ENCODE measurements at places on chromosomes 2 and 18.

DNA sequence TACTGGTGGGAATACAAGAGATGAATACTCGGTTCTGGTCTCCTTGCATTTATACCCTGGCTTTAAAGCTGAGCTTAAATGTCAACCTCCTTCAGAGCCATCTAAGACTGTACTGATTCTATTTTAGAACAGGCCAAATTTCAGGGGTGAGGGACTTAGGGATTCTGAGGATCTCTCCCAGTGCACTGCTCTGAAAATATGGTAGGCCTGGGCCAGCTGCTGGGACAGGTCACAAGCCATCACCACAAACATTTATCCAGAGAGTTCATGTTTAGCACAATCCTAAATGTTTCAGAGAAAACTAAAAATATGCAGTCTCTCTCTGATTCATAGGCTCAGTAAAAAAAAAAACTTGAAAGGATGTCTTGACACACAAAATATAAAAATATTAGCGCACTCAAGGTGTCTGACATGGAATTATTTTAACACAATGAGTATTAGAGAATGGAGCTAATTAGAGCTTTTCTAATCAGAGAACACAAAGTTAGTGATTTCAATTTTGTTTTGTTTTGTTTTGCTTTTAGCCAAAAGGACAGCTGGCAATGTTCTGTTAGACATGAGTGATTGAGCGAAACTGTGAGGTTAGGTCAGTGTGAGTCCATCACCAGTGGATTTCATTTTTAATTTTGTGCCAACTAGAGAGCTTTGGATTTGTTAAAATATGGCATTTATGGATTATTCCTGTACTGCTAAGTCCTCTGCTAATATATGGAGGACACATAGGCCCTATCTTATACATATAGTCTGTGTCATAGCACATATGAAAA lies 38.8 kb downstream of the MFSD6 start:
- no peak for DNase-seq

- no peak for DNase-seq
These were observed 794.8 kb downstream of the SATB2 start for GRCh38 chr2:198662905-198663304.

DNA sequence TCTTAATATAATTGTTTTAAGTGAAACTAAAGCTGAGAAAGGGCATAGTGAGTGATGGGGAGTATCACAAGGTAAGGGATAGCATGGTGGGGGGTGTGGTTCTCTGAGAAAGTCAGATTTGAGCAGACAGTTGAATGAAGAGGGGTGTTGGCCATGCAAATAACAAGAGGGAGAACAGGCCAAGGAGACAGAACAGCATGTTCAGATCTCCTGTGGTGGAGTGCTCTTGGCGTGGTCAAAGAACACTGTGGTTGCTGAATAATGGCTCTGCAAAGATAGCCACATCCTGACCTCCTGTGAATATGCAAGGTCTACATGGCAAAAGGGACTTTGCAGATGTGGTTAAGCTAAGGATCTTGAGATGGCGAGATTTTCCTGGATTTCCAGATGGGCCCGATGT lies 389.2 kb downstream of the TMEM182 start:
- no peak for DNase-seq

- no peak for DNase-seq
These were observed 168.5 kb downstream of the SPP2 start for GRCh38 chr2:234219046-234219310.

GRCh38 chr2:60837123-60837522 lies 44.3 kb upstream of the REL start:
- DNase-seq = no peak

DNA sequence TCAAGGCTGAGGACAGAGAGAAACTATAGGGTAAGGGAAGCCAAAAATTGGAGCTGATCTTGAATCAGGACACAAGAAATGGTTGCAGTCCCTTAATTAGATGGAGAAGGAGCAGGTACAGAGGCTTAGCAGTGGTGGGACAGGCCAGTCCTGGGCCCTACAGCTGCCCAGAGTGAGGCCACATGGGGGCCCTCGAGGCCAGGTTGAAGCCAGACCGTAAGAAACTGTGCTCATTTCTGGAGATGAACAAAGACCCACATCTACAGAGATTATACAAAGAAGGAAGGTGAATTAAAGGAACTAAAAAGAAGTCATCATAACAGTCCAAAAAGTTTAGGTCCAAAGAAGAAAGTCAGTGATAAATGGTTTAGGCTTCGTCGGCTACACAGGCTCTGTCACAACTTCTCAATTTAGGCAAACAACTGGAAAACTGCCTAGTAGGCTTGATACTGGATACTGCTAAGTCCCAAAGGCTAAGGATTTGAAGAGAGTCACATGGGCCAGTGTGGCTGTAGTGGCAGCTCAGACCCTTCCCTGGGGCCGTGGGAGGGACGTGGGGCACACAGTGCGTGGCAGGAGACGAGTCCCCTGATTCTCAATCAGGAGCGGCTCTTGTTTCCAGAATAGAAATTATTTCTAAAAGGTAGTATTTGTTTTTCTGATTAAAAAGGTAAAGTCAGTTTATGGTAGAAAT lies 50.4 kb upstream of the CNGA3 start:
- no peak for DNase-seq

- DNase-seq = no peak
These were observed 25.5 kb downstream of the LNPK start for GRCh38 chr2:175976391-175977157.
